H1 (cell line): ENCODE measurements at places on chromosomes 4 and X. TPM values are rescaled to one million over a fixed set of nuclear protein-coding genes. Genes with fewer than 3 reads are reported as not detected.

DNA sequence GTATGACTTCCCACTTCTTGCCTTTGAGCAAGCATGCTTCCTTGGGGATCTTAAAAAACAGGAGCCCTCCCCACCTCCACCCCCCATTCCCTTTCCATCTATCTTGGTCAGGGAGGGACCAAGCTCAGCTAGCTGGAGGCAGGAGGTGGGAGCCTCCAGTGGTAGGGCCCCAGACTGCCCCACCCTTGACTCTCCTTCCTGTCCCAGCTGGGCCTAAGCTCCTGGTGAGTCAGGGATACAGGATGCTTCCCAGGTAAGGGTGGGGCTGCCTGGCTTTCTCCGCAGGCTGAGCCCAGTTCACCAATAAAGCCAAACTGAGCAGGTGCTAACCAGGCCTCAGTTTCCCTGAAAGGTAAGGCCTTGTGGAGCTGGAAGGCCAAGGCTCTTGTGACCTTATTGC lies 15.2 kb downstream of the EFNB1 start:
- no peak overlapping the region for H3K27ac ChIP-seq
- DNase-seq = no peak
- peaks cover 5% of the 10 kb centered on the region; the same call in 1 of the 2 replicates for H3K4me1 ChIP-seq
- H3K36me3 ChIP-seq = no peaks in the 10 kb centered on the region; the same call in 1 of the 2 replicates
- peaks cover 6% of the 10 kb centered on the region; the same call in 1 of the 2 replicates for H3K27me3 ChIP-seq

- no peaks in the 10 kb centered on the region for H3K27me3 ChIP-seq
- no peak overlapping the region for H3K27ac ChIP-seq
- H3K4me3 ChIP-seq = no peak overlapping the region
Measured at GRCh38 chr4:72553540-72554337, 15.3 kb downstream of the ADAMTS3 start.

Gene RTL9
- 0.11 and 0.20 TPM in 2 replicates for total RNA-seq

- no peaks in the 10 kb centered on the region for H3K27me3 ChIP-seq
- no peak overlapping the region for H3K4me3 ChIP-seq
- no peaks in the 10 kb centered on the region for H3K36me3 ChIP-seq
- no peak for DNase-seq
- no peaks in the 10 kb centered on the region for H3K4me1 ChIP-seq
Measured at GRCh38 chrX:38816155-38816554, 14.9 kb downstream of the MID1IP1 start.

Gene SLC10A6
- total RNA-seq = 0.21 TPM in 1 of 2 replicates, not detected in the other
